ENCODE measurements at places on chromosomes 6 and 20. TPM values are rescaled to one million over a fixed set of nuclear protein-coding genes. Genes with fewer than 3 reads are reported as not detected.

- no peak for DNase-seq
Measured at GRCh38 chr6:127338936-127339335, 4.5 kb downstream of the ECHDC1 start.

DNA sequence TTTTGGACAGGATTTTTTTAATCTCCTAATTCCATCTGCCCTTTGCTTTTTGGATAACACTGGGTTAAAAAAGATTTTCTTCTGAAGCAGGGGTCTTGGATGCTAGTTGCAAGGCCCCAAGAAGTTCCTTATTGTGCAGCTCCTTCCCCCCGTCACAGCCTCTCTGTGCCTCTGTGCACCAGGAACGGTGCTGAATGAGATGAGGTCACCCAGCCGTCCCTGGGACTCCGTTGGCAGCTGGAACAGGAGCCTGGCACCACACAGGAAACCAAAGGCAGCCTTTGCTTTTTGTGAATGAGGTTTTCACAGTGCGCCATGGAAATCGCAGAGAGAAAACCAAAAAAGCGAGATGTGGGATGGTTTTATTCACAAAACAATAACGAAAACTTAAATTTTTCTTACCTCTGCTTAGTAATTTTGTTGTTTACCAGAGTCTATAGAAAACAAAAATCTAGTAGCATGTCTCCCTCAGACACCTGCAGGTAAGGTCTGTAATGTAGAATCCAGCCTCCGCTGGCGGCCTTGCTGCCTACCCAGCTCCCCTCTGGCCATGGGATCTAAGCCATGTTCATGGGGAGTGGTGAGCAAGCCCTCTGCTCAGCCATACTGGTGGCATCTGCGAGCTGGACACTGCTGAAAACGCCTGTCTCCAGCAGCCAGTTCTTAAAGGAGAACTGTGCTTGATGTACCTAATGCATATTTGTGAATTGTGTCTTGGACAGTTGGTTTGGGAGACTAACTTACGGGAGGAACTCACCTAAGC, 40.4 kb upstream of the SYNJ2 start:
- DNase-seq: no peak

- peak; percentile 87 for DNase-seq
Measured at GRCh38 chr20:63536997-63537524, at the start of gene PTK6. TSS of gene PTK6 (minus strand) at chr20:63537376. CDS start at chr20:63537314, 62 bp downstream.

DNA sequence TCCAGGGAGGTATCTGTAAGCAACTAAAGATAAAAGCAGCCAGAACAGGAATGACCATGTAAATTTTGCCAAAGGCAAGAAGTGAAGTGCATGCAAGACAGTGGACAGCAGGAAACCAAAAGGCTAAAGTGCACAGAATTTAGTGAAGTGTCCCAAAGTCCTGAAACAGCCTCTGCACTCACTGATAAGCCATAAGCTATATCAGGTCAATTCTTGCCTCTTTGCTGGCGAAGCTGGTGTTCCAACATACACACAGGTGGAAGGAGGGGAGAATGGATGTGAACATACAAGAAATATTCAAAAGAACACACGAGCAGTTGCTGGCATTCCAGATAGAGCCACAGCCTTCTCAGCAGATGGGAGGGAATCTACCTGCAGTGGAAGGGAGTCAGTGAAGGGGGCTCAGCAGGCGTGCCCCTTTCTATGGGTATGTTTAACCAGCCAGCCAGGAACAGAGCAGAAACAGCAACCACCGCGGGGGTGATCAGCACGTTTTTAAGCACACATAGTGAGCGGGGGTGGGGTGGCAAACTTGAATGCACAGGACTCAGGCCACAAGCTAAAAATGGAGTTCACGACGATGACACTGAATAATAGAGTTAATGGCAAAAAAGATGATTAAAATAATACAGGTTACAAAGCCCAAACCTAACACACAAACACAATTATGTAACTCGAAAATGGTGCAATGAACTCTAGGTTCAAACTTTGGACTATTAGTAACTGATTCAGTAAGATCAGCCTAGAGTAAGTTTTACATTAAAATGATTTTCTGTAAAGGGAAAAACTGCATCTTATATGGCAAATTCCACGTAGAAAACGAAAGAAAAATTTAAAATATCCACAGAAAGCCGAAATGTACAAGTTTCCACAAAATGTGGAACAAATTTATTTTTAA, 1.2 kb downstream of the ECI2 start:
- no peak for DNase-seq

DNA sequence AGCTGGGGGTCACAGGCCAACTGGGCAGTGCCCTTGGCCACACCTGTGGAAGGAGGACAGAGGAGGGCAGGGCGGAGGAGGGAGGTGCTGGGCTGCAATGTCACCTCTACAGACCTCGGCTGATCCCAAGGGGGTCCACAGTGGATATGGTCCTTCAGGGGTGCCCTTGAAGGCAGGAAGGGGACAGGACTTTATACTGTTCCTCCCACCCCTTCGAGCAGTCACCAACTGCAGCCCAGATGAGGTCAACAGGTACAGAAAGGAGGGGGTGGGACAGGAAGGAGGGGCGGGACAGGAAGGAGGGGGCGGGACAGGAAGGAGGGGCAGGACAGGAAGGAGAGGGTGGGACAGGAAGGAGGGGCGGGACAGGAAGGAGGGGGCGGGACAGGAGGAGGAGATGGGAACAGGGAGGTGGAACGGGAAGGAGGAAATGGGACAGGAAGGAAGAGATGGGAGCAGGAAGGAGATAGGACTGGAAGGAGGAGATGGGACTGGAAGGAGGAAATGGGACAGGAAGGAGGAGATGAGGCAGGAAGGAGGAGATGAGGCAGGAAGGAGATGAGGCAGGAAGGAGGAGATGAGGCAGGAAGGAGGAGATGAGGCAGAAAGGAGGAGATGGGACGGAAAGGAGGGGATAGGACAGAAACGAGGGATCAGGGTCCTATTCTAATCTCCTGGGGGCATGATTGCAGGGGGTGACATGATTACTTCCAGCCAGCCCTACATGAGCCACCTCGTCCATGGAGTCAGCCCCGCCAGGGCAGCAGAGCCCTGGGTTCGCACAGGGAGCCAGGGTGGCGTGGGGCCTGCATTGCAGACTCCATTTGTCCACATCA, 19.4 kb upstream of the MRGBP start:
- DNase-seq: no peak

GRCh38 chr6:13465734-13466133, 21.7 kb downstream of the GFOD1 start:
- no peak for DNase-seq

GRCh38 chr20:41029150-41029901, 704 bp downstream of the TOP1 start:
- no peak for DNase-seq

DNA sequence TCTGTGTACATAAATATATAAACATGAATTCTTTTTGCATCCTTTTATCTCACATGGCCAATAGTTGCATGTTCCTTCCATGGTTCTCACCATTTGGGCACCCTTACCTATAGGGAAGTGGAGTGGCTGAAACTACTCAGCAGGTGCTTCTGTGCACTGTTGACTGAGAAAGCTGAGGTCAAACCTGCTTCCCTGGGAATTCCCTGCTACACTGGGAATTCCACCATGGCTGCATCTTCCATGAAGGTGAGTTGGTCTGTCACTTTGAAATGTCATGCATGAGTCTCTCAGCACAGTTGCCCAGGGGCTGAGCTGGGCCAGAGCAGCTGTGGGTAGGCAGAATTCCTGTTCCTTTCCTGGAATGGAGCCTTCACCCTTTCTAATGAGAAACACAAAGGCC, 193.8 kb upstream of the PRSS16 start:
- no peak for DNase-seq

- DNase-seq: no peak
Measured at GRCh38 chr6:123007885-123008284, 11.8 kb downstream of the CLVS2 start.

- no peak for DNase-seq
Measured at GRCh38 chr6:89045576-89045975, 35.0 kb upstream of the PNRC1 start.

- DNase-seq: no peak
Measured at GRCh38 chr20:11907621-11908020, 10.1 kb upstream of the BTBD3 start.

DNA sequence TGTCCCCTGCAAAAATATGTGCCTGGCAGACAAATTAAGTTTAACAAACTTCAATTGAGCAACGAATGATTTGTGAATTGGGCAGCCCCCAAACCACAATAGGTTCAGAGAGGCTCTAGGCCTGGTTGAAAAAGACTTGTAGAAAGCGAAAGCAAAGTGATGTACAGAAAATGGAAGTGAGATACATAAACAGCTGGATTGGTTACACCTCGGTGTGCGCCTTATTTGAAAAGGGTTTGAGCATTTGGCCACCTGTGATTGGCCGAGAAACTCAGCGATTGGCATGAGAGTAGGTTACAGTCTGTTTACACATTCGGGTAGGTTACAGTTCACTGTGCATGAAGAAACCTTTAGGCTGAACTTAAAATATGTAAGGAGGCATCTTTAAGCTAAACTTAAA, 136.9 kb downstream of the CD83 start:
- DNase-seq: no peak

DNA sequence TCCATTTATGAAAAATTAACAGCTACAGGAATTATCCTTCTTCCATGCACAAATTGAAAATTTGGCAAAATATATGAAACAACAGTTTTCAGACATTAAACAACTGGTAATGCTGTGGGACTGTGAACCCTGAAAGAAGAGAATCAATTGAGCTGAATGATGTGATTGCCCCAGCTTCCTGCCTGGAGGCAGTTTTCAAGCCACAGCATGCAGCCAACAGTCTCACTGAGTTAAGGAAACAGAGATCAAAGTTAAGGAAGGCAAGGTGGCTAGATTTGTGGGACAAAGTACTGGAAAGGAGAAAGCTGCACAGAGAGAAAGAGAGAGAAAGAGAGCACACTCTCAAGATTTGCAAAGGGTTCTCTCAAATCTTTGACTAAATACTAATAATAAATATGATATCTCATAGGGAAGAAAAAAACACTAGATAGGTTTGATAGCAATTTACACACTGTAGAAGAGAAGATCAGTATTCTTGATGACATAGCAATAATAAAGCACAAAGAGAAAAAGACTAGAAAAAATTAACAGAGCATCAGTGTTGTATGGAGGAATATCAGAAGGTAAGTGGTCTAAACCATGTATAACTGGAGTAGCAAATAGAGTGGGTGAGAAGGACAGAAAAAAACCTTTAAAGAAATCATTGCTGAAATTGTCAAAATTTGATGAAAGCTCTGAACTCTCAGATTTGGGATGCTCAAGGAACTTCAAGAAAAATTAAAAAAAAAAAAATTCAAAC, 70.1 kb upstream of the CNKSR3 start:
- DNase-seq: no peak

GRCh38 chr20:20820785-20821483, 108.5 kb upstream of the RALGAPA2 start:
- no peak for DNase-seq

- DNase-seq: no peak
Measured at GRCh38 chr6:139529420-139529819, 155.0 kb upstream of the CITED2 start.

- no peak for DNase-seq
Measured at GRCh38 chr6:134721060-134721405, 228.9 kb downstream of the ALDH8A1 start.

GRCh38 chr6:166293731-166294584, 14.2 kb downstream of the PRR18 start:
- DNase-seq: no peak

GRCh38 chr6:143333081-143333480, 117.4 kb downstream of the ADAT2 start:
- no peak for DNase-seq

Gene GPR6
- not detected for total RNA-seq

Gene COL9A3
- 1.0 TPM for total RNA-seq

Gene CST9L
- total RNA-seq: not detected

Gene DOK5
- 6.1 TPM for total RNA-seq

Gene HCK
- total RNA-seq: 26.9 TPM

Gene OPRL1
- total RNA-seq: 0.76 TPM

Gene DSTN
- 1,245 TPM for total RNA-seq

Gene HCRTR2
- not detected for total RNA-seq
